ENCODE measurements at places on chromosomes 2 and 18. TPM values are rescaled to one million over a fixed set of nuclear protein-coding genes. Genes with fewer than 3 reads are reported as not detected.

- H3K36me3 ChIP-seq, result no peaks in the 10 kb centered on the region
- DNase-seq, result no peak
- H3K27ac ChIP-seq, result no peak overlapping the region
- H3K4me3 ChIP-seq, result no peak overlapping the region
Observed at GRCh38 chr2:229237270-229237669, 33.8 kb downstream of the PID1 start.

GRCh38 chr2:16026816-16027501, 86.6 kb downstream of the MYCN start:
- DNase-seq, result no peak
- H3K27me3 ChIP-seq, result no peaks in the 10 kb centered on the region
- H3K27ac ChIP-seq, result no peak overlapping the region
- no peaks in the 10 kb centered on the region for H3K36me3 ChIP-seq
- no peaks in the 10 kb centered on the region for H3K4me1 ChIP-seq

GRCh38 chr2:128372621-128373341, 54.1 kb upstream of the HS6ST1 start:
- no peak for DNase-seq
- H3K27ac ChIP-seq, result no peak overlapping the region
- H3K36me3 ChIP-seq, result no peaks in the 10 kb centered on the region
- peaks cover 16% of the 10 kb centered on the region for H3K4me1 ChIP-seq

DNA sequence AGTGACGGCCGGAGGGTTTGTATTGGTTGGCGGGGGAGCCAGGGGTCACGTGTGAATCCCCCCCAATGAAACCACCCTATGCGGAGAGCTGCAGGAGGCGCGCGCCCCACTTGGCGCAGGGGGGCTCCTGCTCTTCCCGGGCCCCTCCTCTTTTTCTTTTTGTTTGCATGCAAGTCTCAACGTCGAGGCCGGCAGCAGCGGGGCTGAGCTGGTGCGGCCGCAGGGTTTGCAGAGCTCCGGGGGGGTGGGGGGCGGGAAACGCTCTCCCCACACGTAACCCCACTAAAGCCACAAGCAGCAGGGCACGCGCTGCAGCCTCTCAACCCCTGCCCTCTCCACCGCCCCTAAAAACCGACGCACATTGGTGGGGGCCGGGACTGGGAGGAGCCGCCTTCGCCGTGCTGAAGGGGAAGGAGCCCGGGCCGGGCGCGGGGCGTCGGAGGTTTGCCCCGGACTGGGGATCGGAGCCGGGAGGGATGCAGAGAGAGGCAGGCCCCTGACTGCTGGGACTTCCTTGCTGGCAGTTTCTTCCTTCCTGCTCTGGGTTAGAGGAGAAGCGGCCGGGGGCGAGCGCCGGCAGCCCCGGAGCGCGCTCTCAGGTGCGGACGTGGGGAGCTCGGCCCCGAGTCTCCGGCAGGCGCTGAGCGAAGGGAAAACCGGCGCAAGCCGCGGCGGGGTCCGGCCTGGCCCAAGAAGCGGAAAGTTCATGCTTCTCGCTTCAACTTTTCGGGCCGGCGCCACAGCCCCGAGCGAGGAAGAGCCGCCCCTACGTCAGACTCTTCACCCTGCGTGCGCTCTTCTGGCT, 864 bp downstream of the LBH start:
- peak overlapping the region; percentile 69 for H3K27ac ChIP-seq
- no peaks in the 10 kb centered on the region for H3K27me3 ChIP-seq
- H3K4me3 ChIP-seq, result peak overlapping the region; percentile 87
- peak; percentile 89 for DNase-seq
- peaks cover 58% of the 10 kb centered on the region for H3K4me1 ChIP-seq
- peaks cover 31% of the 10 kb centered on the region for H3K36me3 ChIP-seq

Gene GATA6
- total RNA-seq, result 0.14 TPM

DNA sequence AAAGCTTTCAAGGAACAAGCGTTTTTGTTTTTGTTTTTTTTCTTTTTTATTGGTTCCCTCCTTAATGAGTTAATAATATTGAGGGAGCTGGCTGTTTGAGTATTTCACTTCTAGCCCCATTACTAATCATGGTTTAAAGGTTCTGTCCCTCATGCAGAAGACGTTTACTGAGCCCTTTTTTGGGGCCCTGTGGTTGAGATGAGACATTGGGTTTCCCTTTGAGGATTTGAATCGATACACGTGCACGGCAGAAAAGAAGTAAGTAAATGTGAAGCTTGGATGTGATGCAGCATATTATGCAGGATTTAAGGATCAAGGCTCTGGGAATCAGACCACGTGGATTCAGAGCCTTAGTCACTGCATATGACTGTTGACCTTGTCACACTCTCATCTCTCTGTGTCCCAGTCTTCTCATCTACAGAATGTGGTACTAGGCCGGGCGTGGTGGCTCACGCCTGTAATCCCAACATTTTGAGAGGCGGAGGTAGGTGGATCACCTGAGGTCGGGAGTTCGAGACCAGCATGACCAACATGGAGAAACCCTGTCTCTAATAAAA, 1.0 kb upstream of the CHST10 start:
- H3K4me3 ChIP-seq, result no peak overlapping the region
- DNase-seq, result no peak
- H3K4me1 ChIP-seq, result peaks cover 12% of the 10 kb centered on the region
- no peaks in the 10 kb centered on the region for H3K36me3 ChIP-seq

Gene LYG1
- 0.71 TPM for total RNA-seq

Gene KIAA2012
- not detected for total RNA-seq

DNA sequence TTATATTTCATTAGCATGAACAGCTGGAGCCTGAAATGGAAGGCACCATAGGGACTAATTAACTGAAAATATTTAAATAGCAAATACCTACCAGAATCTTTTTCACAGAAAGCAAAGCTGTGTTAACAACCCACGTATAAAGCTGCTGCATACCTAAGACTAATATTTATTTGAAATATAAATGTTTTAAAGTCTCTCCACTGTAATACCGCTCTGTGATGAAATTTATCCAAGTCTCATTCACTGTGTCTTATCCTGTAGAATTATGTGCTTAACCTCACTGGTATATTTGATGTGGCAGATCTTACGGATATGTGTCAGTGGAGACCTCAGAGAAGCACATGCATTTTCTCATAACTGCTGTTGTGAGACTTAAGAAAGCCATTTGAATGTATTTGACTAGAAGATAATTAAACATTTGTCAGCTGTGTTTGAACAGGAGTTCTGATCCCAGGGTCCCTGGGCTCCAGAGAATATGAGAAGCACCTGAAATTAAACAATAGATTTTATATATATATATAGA, 373.3 kb downstream of the ZNF804A start:
- no peak overlapping the region for H3K4me3 ChIP-seq
- no peak overlapping the region for H3K27ac ChIP-seq
- no peaks in the 10 kb centered on the region for H3K27me3 ChIP-seq
- no peaks in the 10 kb centered on the region for H3K4me1 ChIP-seq
- H3K36me3 ChIP-seq, result no peaks in the 10 kb centered on the region

- no peak for DNase-seq
- no peaks in the 10 kb centered on the region for H3K4me1 ChIP-seq
- peaks cover 66% of the 10 kb centered on the region for H3K36me3 ChIP-seq
- H3K27ac ChIP-seq, result no peak overlapping the region
- no peak overlapping the region for H3K4me3 ChIP-seq
Observed at GRCh38 chr2:190929919-190930318, 49.3 kb downstream of the GLS start.

- no peak overlapping the region for H3K27ac ChIP-seq
- H3K4me1 ChIP-seq, result no peaks in the 10 kb centered on the region
- H3K36me3 ChIP-seq, result no peaks in the 10 kb centered on the region
- no peak for DNase-seq
Observed at GRCh38 chr2:109549016-109549590, 64.7 kb downstream of the SEPTIN10 start.

Gene C2orf78
- total RNA-seq, result not detected

DNA sequence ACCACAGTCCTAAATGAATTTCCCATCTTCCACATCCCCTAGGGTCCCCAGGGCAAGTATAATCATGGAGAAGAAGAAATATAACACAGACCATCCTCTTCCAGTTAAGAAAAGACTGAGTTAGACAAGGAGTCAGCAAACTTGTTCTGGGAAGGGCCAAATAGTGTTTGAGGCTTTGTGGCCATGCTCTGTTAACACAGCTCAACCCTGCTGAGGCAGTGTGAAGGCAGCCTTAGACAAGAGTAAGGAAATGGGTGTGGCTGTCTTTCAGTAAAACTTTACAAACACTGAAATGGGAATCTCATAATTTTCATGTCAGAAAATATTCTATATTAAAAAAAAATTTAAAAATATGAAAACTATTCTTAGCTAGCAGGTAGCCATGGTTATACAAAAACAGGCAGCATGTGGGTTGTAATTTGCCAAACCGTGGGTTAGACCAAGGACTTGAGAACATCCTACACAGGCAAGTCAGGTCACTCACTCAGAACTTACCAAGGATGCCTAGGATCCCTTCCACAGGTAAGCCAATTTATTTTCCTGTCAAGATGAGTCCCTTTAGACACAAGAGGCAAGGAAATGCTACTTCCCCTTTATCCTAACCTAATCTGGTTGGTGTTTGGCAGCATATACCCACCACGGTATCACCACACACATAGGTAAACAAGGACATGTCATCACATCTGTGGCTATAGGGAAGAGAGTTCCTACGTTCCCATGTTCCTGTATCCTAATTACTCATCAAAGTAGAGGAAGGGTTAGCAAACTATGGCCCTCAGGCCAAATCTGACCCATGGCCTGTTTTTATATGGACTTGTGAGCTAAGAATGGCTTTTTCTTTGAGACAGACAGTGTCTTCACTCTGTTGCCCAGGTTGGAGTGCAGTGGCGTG, 31.9 kb downstream of the C2orf74 start:
- H3K4me1 ChIP-seq, result peaks cover 11% of the 10 kb centered on the region
- H3K36me3 ChIP-seq, result peaks cover 46% of the 10 kb centered on the region
- no peak for DNase-seq
- H3K27me3 ChIP-seq, result no peaks in the 10 kb centered on the region
- H3K27ac ChIP-seq, result no peak overlapping the region

- H3K27me3 ChIP-seq, result no peaks in the 10 kb centered on the region
- H3K27ac ChIP-seq, result no peak overlapping the region
- H3K4me1 ChIP-seq, result no peaks in the 10 kb centered on the region
- no peak for DNase-seq
Observed at GRCh38 chr18:22683786-22684185, 249.3 kb upstream of the RBBP8 start.

All from CD4-positive, alpha-beta T cell (primary cell).